ENCODE measurements at places on chromosomes 11 and 22.

- no peak for DNase-seq
Measured at GRCh38 chr11:36041988-36042611, 98.2 kb downstream of the LDLRAD3 start.

GRCh38 chr11:83862691-83863090, 576.5 kb upstream of the CCDC90B start:
- no peak for DNase-seq

- DNase-seq: no peak
Measured at GRCh38 chr11:7582338-7582985, 68.7 kb downstream of the PPFIBP2 start.

- no peak for DNase-seq
Measured at GRCh38 chr11:62757846-62758788, 3.3 kb upstream of the POLR2G start.

GRCh38 chr11:97557399-97557798, 1167.6 kb downstream of the JRKL start:
- DNase-seq: no peak

GRCh38 chr11:44364596-44364995, 54.7 kb upstream of the ALX4 start:
- DNase-seq: no peak

GRCh38 chr22:32073823-32074380, 30.8 kb downstream of the SLC5A1 start:
- no peak for DNase-seq

- no peak for DNase-seq
Measured at GRCh38 chr11:1306186-1307162, 3.0 kb downstream of the TOLLIP start.

DNA sequence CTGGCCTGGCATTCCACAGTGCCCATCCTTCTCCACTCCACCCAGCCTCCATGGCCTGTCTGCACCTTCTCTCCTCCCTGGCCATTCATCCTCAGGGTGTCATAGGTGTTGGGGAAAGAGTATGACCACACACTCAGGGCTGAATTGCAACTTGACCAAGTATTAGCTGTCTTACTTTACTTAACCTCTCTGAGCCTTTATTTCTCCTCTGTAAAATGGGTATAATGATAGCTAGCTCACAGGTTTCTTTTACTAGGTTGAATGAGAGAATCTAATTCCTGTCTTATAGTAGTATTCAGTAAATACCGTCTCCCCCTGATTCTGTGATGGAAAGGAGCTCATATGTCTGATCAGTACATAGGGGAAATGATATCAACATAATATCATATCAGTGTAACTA, 16.0 kb downstream of the PANX1 start:
- no peak for DNase-seq

- DNase-seq: no peak
Measured at GRCh38 chr11:32288276-32288675, 147.1 kb downstream of the WT1 start.

DNA sequence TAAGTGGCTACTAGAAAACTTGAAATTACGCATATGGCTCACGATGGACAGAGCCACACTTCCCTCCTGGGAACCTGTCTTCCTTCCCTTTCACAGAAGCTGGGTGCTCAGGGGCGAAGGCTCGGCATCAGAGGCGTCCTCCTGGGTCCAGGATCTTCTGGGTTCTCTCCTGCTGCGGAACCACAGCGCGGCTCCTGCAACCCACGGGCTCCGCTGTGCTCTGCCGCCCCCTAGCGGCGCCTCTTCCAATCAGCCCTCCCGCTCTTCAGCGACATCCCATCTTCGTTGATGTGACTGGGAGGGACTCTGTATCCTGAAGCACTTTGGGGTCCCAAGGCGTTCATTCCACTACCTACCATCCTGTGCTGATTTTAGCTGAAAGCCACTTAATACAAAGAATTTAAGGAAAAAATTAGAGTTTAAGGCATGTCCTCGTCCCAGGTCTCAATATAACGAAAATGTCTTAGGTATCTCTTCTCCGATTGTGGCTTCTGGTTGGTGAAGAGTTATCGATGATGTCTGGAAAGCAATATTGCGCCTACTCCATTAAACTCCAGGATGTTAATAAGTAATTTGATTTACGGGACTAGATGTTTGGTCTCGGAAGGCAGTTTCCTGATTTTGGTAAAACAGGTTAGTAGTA, 14.8 kb upstream of the RPS3 start:
- peak; percentile 55 for DNase-seq

- no peak for DNase-seq
Measured at GRCh38 chr11:109956124-109956793, 136.9 kb upstream of the ZC3H12C start.

DNA sequence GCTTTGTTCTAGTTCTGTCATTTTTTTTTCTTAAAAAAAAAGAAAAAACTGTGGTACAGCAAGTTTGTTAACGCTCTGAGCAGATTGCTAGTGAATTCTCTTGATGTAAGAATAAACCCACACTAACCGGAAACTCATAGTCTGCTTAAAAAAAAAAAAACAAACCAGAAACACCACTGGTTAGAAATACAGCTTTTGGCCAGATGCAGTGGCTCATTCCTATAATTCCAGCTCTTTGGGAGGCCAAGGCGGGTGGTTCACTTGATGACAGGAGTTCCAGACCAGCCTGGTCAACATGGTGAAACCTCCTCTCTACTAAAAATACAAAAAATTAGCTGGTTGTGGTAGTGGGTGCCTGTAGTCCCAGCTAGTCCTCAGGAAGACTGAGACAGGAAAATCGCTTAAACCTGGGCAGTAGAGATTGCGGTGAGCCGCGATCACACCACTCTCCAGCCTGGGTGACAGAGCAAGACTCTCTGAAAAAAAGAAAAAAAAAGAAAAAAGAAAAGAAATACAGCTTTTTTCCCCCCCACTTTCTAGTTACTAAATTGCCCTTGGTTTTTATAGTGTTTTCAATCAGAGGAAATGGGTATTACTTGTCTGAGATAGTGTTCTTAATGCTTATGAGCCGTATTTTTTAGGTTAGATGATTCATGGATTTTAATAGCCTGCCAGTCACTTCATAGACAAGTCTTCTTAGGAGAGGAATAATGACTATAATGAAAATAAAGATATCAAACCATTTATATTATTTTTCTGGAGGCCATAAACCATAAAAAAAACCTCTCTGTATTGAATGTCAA, 222.8 kb downstream of the DDX10 start:
- no peak for DNase-seq

GRCh38 chr22:17121233-17122195, at the start of gene TMEM121B:
TSS of gene TMEM121B (minus strand) at chr22:17121360. CDS start at chr22:17121127, 233 bp downstream.
- DNase-seq: no peak

- no peak for DNase-seq
Measured at GRCh38 chr22:35611891-35612576, 5.1 kb downstream of the MB start.

GRCh38 chr11:709109-709997, 3.3 kb downstream of the EPS8L2 start:
- no peak for DNase-seq

DNA sequence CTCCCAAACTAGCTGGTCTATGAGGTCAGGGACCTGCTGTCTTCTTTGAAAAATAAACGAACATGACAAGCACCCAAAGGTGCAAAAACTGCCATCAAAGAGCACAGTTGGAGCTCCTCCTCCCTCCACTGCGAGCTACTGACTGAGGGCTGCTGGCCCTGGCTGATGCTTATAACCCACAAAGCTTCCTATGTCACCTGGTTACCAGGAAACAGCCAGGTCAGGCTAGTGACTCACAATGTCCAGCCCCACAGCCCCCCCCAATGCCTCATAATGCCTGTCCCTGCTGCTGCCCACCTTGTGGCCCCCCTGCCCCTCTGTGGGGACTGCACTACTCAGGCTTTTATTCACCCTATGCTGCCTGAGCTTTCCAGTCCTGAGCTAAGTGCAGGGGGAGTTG, at the start of gene DRICH1:
Gene DRICH1, minus strand, starts transcription at position 144 of the 400 bp plus-strand sequence. CDS start 298 bp downstream, outside the sequence.
- no peak for DNase-seq

DNA sequence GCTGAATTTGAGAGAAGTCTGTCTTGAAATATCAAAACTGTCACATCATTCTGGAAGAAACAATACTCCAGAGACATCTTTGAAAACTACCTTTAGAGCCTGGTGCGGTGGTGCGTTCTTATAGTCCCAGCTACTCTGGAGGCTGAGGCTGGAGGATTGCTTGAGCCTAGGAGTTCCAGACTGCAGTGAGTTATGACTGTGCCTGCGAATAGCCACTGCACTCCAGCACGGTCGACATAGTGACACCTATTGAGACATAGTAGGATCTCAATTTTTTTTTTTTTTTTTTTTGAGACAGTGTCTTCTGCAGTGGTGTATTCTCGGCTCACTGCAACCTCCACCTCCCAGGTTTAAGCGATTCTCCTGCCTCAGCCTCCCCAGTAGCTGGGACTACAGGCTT, 11.5 kb upstream of the AIFM3 start:
- DNase-seq: no peak

- no peak for DNase-seq
Measured at GRCh38 chr11:107468596-107468995, 11.0 kb upstream of the CWF19L2 start.

DNA sequence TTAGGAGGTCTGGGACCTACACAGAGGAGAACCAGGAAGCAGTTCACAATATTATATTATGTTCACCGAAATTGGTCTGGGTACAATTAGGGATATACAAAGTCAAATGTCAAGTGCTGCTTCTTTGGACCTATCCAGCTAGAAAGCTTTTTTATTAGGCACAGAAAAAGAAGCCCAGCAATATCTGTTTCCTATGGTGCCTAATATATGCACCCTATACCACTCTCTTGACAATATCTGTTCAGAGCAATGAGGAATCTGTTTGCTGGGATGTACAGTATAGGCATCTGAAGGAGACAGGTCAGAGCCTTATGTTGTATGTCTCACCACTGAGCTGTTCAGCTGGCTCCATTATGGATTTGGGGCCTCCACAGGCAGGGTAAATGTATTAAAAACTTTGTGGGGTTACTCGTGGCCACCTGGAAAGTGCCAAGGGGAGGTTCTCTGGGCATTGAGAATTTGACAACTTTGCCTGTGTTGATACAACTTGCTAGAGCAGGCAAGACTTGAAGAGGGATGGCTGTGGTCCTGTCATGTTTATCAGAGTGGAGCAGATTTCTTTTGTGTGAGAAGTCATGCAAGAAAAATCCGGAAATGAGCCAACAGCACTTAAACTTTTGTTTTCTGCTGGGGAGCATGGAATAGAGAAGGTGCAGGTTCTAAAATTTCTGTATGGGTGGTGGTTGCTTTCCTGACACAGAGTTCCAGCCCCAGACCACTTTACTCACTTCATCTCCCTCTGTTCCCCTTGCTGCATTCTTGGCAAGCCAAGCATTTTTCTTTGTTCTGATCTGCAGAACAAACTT, 10.1 kb downstream of the STIM1 start:
- no peak for DNase-seq

- DNase-seq: no peak
Measured at GRCh38 chr22:29072979-29073617, at the start of gene KREMEN1. TSS of gene KREMEN1 (plus strand) at chr22:29073035. CDS start at chr22:29073131, 96 bp downstream.

DNA sequence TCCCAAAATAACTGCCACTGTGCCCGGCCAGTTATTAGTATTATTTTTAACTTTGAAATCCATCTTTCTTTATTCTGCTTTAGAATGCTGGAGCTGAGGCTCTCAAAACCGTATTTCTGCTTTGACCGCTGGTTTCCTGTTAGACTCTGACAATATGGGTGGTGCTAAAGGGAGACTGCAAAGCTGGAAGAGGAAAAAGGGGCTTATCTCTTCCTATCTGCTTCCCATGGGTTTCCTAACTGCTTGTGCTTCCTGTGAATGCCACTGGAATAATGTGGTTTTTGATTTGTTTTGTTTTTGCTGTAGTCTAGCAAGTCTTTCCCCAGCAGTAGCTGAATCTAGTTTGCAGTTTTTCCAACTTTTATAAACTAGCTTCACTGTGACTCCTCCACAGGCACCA, 43.6 kb downstream of the XRRA1 start:
- DNase-seq: no peak

DNA sequence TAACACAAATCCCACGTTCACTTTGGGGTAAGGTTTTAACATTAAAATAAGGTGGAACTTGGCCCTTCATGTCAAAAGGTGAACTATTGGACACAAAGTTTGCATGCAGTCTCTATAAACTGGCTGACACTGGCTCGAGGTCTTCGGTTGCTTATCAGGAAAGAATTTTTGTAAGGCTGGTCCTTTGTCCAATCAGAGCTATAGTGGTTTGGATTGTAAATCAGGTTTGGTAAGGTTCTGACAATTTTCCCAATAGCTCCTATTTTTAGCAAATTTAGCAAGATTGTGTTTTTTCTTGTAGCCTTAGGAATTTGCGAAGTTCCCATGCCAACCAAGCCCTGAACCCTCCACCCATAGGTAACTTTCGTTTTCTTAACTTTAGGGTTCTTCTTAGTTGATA, 17.6 kb upstream of the MED17 start:
- no peak for DNase-seq

DNA sequence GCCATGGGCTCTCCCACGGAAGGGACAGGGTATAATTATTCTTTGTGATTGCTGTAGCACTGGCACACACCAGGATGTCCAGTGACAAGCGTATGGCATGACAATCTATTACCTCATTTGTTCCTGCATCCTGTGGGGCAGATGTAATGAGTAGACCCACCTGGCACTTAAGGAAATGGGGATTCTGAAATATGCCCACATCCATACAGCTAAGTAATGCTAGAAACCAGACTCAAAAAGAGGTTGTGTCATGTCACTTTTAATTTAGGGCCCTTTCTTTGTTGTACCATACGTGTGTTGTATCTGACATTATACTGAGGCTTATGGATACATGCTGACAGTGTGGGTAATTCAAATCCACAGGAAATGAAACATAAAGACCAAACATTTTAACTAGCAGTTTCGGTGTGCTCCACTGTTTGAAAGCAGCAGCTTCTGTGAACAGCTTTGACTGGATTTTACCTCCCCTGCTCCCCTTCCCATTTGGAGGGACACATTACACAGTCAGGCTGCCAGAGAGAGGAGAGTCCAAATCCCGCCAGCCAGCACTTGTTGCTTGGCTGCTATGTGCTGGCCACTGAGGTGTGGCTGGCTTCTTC, 21.2 kb downstream of the GRAMD1B start:
- no peak for DNase-seq

DNA sequence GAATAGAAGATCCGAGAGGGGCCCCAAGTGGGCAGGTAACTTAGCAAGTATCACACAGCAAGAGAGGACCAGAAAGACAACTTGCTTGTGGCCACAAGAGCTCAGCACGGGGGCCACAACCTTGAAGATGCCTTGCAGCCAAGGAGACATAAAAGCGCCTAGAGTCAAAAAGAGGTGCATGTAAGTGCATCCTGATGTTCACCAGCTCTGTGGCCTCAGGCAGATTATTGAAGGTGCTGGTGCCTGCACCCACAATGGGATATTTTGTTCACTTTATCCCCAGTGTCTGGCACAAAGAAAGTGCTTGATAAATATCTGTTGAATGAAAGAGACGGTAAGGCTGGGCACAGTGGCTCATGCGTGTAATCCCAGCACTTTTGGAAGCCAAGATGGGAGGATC, 106.0 kb upstream of the ASPHD2 start:
- no peak for DNase-seq

- no peak for DNase-seq
Measured at GRCh38 chr22:30188911-30189310, 57.6 kb downstream of the LIF start.
